Stimulated activated CD8-positive, alpha-beta memory T cell treated with anti-CD3 and anti-CD28 coated beads, Interleukin-4, amount 100 ng/mL, for 24 hours (primary cell): ENCODE measurements at places on chromosomes 4 and X.

DNA sequence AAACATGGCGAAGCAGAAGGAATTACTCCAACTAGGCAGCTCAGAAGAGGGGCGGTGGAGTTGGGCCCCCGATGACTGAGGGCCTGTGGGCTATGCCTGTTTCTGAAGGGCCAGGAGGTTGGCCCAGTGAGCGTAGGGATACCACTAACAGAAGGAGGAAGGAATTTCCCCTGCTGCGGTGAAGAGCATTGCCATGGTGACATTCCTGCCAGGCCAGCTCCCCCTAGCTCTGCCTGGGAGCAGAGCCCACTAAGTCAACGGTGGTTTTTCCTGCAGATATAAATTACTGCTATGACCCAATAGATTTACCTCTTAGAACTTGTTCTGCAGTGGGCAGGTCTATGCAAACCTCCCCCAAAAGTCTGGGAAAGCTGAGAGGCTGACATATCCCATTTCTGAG is 28.9 kb upstream of the HMX1 start:
- no peak for DNase-seq

GRCh38 chrX:12804655-12805054 is 13.4 kb downstream of the PRPS2 start:
- DNase-seq, result no peak

- DNase-seq, result no peak
Measured at GRCh38 chr4:125519371-125520146, 204.8 kb downstream of the FAT4 start.

DNA sequence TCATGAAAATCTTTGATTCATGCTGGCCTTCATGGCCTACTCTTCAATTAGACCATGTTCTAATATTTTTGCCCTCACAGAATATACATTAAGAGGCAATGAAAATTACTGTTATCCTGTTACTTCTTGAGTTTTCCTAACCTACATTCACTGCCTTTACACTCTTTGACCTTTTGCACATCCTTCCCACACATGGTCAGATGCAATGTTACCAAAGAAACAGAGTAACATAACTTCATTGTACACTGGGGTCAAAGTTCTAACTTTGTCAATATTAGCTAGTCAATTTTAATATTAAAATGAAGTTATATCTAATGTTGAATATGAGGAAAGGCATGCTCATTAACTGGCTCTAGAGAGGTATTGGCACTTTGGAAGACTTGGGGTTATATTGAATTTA is 284.8 kb downstream of the TEX13C start:
- DNase-seq, result no peak

DNA sequence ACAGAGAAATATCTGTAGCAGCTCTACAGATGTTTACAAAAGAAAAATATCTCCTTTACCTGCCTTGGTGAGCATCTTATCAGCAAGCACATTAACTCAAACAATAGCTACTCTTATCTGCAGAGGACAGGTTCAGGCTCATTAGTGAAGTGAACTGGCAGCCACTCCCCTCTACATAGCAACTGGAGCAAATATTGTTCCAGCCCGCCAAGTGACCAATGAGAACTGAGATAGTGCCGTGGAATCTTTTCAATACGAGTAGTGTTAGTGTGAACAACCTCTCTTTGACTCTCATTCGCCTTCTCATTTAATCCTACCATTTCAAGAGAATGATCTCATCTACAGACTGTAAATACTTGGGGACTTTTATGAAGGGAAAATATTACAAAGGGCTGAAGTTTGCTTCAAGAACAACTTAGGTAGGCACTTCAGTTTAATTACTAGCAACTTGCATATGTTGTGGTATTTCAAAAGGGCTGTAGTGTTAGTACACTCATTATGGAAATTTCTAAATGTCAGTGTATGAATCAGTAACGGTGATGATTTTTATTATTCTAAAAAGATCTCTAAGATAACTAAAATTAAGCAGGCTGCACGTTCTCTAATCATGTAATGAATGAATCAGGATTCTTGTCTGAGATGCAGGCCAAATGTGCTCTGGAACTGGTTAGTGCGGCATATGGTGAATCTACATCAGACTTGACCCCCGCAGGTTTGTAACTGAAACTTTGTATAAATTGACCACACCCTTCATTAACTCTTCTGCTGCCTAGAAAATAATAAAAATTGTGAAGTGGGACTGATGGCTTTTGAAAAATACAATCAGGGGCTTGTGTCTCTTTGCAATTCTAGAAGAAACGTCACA is 72.4 kb downstream of the PALLD start:
- no peak for DNase-seq

- no peak for DNase-seq
Measured at GRCh38 chr4:24995346-24995919, 35.3 kb downstream of the LGI2 start.

DNA sequence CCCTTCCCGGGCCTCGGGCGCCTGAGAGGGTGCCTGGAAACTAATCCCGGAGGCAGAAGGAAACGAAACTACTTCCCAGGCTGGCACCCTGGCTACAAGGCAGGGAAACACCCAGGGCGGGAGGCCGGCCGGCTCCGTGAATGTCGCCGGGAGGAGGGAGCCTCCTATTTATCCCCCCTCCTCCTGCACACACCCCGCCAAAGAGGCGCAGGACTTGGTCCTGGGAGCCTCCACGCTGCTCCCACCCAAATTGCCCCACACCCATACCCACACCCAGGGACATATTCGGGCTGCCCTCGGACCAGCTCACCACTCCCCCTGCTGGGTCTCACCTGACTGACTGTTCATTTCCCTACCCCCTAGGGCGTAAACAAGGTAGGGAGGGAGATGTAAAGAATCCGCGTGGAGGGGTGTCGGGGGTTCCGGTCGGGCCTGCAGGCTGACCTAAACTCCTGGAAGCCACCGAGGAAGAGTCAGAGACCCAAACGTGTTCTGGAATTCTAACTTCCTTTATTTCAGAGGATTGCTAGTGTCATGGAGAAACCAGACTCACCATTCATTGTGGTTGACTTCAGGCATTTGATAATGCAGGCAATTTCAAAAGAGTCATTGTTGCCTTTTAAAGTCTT is at the start of gene BTC:
TSS of gene BTC (minus strand) at position 142 of the 629 bp plus-strand sequence. CDS start 198 bp downstream, outside the sequence.
- DNase-seq, result no peak

GRCh38 chrX:133804072-133804471 is 181.3 kb downstream of the GPC3 start:
- DNase-seq, result no peak

GRCh38 chr4:78638337-78639172 is 87.0 kb downstream of the ANXA3 start:
- DNase-seq, result no peak

GRCh38 chr4:53920116-53920515 is 144.3 kb downstream of the CHIC2 start:
- DNase-seq, result no peak

DNA sequence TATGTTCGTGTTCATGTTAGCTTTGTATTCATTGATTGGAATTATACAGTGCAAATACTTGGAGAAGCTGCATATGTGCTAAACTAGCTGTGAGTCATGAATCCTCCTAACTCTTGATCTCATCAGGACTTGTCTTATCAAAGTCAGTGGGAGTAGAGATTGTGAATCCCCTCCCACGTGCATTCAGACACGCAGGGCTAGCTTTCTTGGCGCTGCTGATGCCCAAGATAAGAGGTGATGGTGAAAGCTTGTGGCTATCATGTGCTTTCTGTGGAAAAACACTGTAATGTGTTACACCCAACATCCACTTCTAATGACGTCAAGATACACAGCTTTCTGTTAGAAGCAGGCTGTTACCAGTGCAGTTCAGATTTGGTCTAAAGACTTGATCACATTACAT is 348.7 kb upstream of the HAND2 start:
- no peak for DNase-seq
